ENCODE measurements at places on chromosomes 12 and 14.

GRCh38 chr14:51732494-51733112, 80.9 kb downstream of the FRMD6 start:
- no peak for DNase-seq

DNA sequence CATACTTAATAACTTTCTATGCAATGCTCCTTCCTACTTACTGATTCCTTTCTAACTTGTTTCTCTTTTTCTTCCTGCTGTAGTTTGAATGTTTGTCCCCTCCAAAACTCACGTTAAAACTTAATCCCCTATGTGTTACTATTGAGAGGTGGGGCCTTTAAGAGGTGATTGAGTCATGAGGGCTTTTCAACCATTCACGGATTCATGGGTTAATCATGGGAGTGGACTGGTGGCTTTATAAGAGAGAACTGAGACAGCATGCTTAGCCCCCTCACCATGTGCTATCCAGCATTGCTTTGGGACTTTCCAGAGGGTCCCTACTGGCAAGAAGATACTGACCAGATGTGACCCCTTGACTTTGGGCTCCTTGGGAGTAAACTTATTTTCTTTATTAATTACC, 66.0 kb upstream of the TRIM9 start:
- no peak for DNase-seq

GRCh38 chr12:115570069-115570777, 707.3 kb downstream of the MED13L start:
- DNase-seq: no peak

DNA sequence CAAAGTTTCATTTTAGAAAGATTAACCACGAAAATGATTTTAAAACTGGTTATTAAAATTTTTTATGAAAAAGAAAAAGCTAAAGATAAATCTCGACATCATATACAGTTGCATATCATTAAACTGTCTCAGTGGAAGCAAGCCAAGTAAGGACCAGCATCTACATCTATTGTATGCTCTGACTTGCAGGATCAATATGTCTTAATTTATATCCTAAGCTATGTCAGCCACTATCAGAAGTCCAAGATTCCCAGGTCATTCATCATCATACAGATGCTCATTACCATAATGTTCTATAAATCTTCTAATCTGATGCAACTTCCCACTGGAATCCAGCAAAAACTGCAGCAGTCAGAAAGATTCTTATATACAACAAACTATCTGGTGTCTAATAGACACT, 43.5 kb downstream of the CMAS start:
- no peak for DNase-seq

DNA sequence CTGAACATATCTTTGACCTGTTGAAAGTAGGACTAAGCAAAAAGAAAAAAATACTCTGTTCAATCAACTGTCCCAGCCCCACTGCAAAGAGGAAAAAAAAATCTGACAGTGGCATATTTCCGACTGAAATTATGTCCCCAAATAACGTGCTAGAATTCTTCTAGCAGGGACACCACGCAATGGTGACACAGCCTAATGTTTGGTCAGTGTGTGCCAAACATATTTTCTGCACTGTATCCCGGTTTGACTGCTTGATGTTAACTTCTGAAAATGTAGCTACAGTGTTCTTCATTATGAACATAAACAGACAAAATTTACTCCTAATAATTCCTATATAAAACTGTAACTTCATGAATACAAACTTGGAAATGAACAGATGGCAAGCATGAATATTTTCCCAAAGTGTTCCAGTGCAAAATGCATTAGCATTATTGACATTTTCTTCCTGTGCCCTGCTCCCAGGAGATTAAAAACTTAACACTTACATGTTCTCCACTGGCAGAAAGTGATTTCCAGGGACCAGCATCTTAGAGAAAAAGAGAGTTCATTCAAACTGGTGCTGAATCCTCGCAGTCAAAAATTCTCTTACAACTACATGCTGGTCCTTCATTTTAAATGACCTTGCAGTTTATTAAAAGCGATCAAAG, 72.4 kb upstream of the SYT1 start:
- no peak for DNase-seq

GRCh38 chr14:69088586-69088985, 64.3 kb downstream of the DCAF5 start:
- DNase-seq: no peak

GRCh38 chr12:13000616-13000924, 505 bp upstream of the HEBP1 start:
- no peak for DNase-seq

- DNase-seq: no peak
Observed at GRCh38 chr14:91858536-91859275, 8.6 kb downstream of the TC2N start.

- no peak for DNase-seq
Observed at GRCh38 chr12:97813301-97813700, 350.7 kb downstream of the RMST start.

- DNase-seq: no peak
Observed at GRCh38 chr12:1147821-1148220, 156.8 kb downstream of the ERC1 start.

DNA sequence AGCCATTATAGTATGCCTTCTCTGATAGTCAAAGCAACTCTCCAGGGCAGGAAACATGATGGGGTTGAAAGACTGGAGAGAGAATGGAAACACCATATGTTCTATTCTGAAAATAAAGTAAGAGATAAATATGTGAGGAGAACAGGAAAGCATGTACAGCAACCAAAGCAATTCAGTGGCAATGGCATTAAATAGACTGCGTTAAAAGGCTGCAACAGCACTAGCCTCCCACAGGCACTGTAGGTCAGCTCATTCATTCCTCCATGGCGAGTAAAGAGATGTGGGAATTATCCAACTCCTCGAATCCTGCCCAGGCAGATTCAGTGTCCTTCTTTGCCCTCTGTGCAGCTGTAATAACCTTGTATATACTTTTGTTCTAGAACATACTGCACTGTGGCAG, 43.8 kb downstream of the ANO6 start:
- no peak for DNase-seq

DNA sequence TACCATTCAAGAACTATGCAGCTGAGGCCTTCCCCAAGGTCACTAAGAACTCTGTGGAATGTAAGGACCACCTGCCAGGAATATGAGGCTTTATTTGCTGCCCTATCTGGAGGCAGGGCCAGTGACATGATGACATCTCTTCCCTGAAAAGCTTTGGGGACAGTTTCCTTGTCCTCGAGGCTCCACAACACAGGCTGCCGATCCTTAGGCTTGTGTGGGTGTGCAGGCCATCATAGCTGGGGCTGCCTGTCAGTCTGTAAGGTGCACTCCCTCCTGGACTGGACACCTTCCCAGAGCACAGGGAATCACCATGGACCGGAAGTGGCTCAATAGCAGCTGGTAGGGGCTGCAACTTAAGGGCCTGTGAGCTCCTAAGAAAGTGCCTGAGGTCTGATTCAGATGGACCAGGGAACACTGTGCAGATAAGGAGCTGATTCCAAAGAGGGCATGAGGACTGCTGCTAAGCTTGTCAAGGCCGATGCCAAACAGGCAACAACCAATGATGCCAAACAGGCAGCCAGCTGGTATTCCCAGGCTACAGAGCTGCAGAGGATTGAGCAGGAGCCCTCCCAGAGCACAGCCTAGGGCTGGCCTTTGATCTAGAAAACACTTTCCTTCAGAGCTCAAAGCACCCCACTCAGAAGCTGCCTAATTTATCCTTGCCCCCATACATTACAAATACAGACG, 84.3 kb downstream of the CRACR2A start:
- no peak for DNase-seq

DNA sequence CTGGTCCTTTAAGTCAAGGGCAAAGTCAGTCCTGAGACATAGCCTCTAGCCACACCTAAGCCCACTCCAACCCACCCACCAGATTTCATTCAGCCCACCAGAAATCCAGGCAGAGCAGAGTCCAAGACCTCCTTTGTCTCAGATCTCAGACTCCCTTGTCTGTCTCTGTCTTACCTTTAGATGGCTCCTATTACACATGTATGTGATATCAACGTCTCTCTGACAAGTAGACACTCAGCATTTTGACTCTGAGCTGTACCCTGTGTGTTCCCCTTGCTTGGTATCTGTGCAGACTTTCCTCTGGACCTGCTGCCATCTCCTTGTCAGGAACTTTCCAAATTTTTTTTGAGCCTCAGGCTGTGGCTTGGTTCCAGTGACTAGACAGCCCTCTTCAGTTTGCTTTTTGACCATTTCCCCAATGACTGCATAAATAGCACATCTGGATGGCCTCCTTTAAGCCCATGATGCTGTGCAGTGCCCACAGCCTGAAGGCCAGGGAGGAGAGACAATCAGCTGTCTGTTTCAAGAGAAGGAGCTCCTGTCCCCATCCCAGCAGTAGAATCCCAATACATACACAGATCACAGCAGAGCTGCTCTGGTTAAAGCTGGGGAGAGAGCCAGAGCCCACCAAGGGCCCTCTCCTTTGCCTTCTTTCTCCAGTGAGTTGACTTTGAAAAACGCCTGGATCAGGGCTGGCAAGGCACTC, 7.0 kb downstream of the POU6F1 start:
- no peak for DNase-seq

DNA sequence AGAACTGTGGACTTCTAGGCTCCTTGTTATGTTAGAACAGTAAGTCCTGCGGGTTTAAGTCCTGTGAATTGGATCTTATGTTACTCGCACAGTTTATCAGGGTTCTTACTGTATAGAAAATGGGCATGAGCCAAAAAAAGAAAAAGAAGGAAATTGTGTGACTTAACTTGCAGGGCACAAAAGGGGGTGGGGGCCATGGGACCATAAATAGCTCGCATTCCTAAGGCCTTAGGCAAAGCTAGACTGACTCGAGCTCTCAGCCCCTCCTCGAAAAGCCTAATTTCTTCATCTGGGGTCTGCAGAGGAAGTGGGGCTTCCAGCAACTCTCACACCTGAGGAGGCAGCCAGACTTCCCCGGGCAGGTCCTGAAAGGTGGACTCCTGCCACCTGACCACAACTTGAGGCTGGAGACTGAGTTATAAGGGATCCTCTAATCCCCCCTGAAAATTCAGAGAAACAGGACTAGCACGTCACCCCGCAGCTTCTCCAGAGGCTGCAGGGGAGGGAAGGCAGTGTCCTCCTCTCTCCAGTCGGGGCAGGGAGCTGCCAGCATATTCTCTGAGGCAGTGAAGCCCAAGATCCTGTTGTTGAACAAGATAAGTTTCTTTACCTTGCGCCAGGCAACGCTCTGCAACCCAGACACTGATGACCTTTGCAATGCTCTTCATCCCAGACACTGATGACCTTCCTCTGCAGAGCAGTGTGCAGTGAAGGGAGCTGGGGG, 280.5 kb downstream of the PCNX1 start:
- DNase-seq: no peak

DNA sequence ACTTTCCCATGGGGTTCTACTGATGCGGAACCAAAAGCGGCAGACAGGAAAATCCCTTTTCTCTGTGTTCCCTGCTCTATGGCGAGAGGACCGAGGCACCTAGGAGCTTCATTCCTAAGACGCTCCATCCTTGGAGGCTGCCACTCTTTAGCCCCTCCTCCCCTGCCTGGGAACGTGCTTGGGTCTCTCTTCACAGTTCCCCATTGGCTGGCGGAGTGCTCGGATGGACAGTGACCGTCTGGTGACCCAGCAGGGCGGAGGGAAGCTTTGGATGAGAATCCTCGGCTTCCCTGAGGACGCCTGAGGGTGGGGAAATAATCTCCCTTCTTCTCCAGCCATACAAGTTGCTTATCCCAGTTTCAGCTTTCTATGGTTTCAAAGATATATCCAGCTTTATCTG, 37.3 kb downstream of the KCNA5 start:
- no peak for DNase-seq

GRCh38 chr12:115481141-115481540, 796.4 kb downstream of the MED13L start:
- DNase-seq: no peak

DNA sequence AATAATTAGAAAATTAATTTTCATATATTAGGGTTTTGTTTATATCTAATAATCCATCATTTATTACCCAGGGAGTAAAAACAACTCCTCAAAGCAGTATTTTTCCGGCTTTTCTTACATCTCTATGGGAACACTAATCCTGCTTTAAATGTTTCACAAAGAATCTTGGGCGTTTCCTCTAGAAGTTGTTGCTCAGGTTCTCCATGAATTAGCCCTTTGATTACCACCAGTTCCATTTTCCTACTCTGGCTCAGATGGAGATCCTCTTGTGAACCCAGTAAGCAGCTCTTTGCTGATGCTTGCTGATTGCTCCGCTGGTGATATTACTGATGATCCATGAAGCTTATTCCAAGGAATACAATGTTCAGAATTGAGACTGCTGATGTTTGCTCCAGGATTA, 78.5 kb upstream of the PKP2 start:
- no peak for DNase-seq

GRCh38 chr12:50635364-50635763, 128.5 kb upstream of the ATF1 start:
- DNase-seq: no peak

DNA sequence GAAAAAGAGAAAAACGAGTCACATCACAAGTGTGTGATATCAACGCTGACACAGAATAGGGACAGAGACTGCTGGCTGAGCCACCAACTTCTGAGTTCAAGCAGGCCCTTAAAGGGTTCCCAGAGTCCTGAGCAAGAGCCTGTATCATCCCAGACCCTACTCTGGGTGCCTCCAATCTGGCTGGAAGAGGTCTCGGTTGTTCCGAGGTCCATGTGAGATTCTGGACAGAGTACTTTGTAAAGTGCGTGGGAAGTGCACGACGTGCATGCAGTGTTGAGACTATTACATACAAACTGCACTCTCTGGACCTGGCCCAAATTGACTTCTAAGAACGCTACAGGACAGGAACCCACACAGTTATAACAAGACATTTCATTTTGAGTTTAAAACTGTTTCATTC, 40.6 kb downstream of the MOK start:
- DNase-seq: no peak

- no peak for DNase-seq
Observed at GRCh38 chr12:55997535-55997859, 421 bp downstream of the SUOX start.

GRCh38 chr12:68203460-68203875, 22.1 kb downstream of the IL26 start:
- DNase-seq: no peak

- DNase-seq: no peak
Observed at GRCh38 chr12:124030510-124030909, 57.5 kb downstream of the ZNF664 start.

- peak; percentile 21 for DNase-seq
Observed at GRCh38 chr12:104063712-104064030, 660 bp upstream of the HCFC2 start.

- no peak for DNase-seq
Observed at GRCh38 chr12:122909442-122910288, 13.7 kb upstream of the VPS37B start.

- DNase-seq: no peak
Observed at GRCh38 chr14:23104591-23105347, at the start of gene CIROP. CIROP (minus strand) TSS chr14:23104989; CDS start chr14:23104920, 69 bp downstream.

- no peak for DNase-seq
Observed at GRCh38 chr12:90987520-90987919, 17.3 kb downstream of the EPYC start.

GRCh38 chr14:70036665-70037064, 152.1 kb downstream of the SLC8A3 start:
- DNase-seq: no peak

- DNase-seq: no peak
Observed at GRCh38 chr12:104999347-104999685, 13.2 kb downstream of the NOPCHAP1 start.

DNA sequence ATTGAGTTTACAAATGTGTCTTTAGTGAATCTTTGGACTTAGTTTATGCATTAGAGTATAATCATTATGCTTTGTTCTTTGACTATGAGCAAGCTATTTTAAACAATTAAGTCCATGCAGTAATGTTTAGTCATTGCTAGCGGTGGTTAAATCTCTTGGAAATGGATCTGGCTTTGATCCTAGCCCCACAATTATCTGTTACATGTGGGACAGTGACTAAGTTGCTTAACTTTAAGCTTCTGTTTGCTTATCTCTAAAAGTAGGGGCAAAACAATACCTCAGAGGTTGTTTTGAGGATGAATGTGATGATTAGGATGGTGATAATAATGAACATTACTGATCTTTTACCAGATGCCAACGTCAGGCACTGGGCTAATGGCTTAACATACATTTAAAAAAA, 124.2 kb downstream of the NPAS3 start:
- no peak for DNase-seq
